ENCODE measurements at places on chromosomes 2 and 18.

- peak; percentile 79 for DNase-seq
Observed at GRCh38 chr2:218962859-218963492, 3.5 kb downstream of the CDK5R2 start.

DNA sequence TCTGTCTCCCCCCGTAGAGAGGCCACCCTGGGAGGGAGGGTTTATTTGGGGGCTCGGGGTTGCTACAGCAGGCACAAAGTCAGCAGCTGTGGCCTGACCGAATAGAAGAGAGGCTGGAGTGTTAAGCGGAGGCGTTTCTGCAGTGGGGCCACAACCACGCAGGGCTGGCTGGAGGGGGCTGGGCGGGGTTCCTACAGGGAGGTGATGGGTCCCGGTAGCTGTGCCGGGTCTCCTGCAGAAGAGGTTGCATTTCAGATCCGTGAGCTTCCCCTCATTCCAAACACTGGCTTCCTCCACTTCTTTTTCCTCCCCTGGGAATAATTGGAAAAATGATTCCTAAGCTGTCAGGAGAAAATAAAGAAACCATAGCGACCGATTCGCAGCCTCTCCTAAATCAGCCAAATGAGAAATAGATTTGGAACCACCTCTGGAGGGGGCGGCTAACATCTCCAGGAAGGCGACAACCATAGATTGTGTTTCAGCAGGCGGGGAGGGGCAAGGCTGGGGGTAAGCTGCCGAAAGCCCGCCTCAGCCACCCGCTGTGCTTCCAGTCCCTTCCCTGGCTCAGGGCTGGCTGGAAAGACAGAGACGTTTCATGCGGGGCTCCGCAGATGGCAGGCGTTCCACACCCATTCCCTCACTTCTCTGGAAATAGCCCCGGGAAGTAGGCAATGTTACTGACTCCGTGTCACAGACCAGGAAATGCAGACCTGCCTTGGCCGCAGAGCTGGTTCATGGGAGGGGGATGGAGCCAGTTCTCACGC is 85.6 kb upstream of the TAF1B start:
- DNase-seq: peak; percentile 66

DNA sequence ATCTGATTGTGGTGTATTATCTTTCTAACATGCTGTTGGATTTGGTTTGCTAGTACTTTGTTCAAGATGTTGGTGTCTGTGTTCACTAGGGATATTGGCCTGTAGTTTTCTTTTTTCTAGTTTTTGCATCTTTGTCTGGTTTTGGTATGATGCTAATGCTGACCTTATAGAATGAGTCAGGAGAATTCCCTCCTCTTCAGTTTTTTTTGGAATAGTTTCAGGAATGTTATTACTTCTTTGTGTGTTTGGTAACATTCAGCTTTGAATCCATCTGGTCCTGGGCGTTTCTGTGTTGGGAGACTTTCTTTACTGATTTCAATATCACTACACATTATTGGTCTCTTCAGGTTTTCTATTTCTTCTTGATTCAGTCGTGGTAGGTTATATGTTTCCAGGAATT is 124.2 kb upstream of the EPB41L5 start:
- DNase-seq: no peak

DNA sequence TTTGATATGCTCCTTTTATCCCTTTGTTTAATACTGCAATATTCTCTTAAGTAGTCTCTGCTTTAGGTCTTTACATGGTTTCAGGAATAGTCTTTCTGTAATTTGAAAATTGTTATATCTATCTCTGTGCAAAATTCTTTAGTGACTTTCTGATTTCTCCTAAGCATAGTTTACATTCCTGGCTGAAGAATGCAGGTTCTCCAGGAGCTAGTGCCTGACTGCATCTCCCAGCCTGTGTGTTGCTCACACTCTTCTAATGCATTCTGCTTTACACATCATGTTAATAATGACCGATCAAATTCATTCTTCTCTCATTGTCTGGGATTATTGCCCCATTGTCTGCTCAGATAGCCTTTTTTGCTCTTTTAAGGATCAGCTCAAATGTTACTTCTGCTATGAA is 1349.2 kb downstream of the DSC3 start:
- no peak for DNase-seq

DNA sequence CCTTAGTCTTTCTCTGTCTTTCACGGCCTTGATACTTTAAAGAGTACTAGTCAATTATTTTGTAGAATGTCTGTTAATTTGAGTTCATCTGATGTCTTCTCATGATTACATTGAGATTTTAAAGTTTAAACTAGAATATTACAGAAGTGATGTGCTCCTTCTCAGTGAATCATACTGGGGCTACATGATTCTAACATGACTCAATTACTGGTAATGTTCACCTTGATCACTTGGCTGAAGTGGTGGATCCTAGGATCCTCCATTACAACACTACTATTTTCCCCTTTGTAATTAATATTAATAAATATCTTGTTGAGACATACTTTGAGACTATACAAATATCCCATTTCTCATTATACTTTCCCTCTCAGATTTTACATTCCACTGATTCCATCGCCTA is 148.5 kb downstream of the CAMKMT start:
- no peak for DNase-seq

DNA sequence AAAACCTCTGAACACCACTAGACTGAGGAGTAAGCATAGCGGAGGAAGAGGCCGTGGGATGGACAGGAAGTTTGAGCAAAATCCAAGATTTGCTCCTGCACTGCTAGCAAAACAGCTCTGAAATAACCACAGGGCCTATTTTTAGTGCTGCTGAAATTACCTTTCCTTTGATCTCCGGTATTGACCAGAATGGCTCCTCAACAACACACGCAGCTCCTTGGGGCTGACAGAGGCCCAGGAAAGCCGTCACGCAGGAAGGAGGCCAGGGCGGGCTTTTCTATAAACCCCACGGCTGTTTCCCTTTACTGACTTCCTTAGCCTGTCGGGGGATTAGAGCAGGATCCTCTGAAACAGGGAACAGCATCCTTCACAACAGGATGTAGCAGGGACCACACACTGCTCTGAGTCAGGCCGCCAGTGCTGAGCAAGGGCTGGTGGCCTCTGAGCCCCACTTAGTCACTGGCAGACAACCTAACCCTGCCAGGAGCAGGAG is 80.8 kb upstream of the LCLAT1 start:
- no peak for DNase-seq

DNA sequence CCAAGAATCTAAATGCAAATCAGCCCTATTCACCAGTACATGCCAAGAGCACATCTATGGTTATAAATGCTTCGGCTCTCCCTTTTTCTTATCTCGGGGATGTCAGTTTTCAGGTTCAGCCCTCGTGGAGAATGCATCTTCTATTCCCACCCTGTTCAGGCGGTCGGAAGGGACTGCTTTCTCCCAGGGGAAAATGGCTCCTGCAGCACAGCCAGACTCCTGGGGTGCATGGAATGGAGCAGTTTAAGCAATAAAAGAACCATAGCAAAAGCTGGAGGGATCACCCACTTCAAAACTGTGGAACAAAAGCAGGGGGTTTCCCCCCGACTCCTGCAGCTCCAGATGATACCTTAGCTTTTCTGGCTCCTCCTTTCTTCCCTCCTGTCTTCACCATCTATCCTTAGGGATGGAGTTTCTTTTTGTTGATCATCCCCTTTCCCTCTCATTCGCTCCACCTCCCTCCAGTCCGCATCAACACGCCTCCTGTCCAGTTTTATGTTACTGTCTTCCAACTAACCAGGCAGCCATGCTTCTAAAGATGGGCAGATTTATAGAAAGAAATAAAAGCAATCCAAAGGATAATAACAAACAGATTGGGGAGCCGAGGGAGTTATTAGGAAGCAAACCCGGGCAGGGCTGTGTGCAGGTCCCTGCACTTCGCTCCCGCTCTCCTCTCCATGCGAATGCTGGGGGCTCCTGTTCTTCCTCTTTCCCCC is 356.2 kb upstream of the SMIM21 start:
- no peak for DNase-seq

- no peak for DNase-seq
Observed at GRCh38 chr2:23660237-23660636, 266.7 kb downstream of the ATAD2B start.

GRCh38 chr18:8091035-8091434 is 518.2 kb upstream of the RAB12 start:
- no peak for DNase-seq

DNA sequence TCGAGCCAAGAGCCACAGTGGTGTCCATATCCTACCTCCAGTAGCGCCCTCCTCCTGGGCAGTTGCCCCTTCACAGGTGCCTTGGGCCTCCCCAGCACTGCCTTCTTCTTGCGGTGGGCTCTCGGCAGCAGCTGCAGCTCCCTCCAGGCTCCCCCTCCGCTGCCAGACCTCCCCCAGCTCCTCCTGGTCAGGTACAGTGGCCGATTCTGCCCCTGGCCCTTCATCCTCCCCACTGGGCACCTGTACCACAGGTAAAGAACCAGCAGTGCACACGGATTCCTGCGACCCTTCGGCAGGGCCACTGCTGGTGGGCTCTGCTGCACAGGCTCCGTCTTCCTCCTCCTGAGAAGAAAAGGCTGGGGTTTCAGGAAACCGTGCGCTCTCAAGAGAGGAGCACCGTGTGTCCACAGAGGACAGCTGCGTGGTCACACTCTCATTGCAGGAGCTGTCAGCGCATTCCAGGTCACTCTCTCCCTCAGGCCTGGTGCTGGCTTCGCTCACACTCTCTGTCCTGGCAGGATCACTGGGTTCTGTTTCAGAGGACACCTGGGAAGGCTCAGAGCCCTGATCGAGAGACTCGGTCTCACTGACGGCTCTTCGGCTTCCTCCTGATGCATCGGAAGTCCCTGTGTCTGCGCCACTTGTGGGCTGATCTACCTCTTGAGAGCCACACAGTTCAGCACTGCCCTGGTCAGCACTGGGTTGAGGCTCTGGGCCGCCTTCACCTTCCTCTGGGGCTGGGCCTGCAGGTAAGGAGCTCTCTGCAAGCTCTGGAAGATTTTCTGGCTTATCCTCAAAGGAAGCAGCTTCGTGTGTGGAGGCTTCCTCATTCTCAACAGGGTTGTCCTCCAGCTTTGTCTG is 147.4 kb upstream of the STK17B start:
- DNase-seq: peak; percentile 67

- DNase-seq: no peak
Observed at GRCh38 chr2:195543063-195543462, 114.0 kb upstream of the SLC39A10 start.

GRCh38 chr18:47990981-47991380 is 60.5 kb upstream of the SMAD2 start:
- no peak for DNase-seq

DNA sequence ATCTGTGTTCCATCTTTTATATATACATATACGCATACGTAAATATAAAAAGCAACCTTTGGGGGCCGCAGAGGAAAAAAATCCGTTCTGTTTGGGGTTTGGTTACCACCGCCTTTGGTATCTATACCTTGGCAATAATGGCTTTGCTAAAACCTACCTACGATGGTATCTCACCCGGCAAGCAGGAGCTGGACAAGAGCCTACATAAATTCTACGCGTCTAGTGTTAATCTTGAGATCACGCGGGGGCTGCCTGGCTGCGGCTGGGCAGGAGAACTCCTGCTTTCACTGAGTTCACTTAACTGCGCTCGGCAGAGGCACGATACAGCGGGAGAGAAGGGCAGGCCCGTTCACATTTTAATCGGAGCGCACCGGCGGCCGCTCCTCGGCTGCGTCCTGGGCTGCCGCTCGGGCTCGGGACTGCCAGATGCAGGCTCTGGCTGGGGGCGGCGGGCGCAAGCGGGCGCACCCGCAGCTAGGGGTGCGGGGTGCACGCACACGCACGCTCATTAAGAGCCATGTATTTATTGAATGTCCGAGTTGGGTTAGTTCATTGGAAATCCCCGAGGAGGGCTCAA is 1.7 kb upstream of the POU3F3 start:
- no peak for DNase-seq

GRCh38 chr2:152718909-152719645 is 657 bp downstream of the ARL6IP6 start:
- DNase-seq: no peak

GRCh38 chr18:10894501-10894900 is 254.9 kb downstream of the PIEZO2 start:
- DNase-seq: no peak

GRCh38 chr2:205850132-205850531 is 167.8 kb downstream of the NRP2 start:
- DNase-seq: no peak

DNA sequence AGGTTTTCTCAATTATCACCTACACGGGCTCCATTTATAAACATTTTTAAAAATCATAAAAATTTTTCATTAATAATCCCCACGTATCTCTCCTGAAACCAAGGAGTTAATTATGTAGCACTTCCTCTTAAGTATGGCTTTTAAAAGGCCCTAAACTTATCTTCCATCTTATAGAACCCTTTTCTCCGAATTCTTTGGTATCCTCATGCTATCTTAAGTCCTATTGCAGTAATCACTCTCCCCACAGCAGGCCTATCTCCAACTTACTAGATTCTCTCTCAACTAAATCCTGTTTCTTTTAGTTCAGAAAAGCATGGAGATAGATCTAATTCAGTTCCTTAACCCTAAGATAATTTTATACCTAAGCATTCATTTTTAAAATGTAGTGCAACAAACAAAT is 26.2 kb downstream of the RPRD1A start:
- DNase-seq: no peak

- DNase-seq: no peak
Observed at GRCh38 chr2:72442270-72442669, 294.6 kb upstream of the CYP26B1 start.

- DNase-seq: peak; percentile 85
Observed at GRCh38 chr2:190343536-190344275, at the start of gene INPP1. TSS of gene INPP1 (plus strand) at chr2:190343589. CDS start at chr2:190360103, 16,514 bp downstream.

GRCh38 chr2:19228715-19229114 is 129.7 kb downstream of the OSR1 start:
- DNase-seq: no peak

DNA sequence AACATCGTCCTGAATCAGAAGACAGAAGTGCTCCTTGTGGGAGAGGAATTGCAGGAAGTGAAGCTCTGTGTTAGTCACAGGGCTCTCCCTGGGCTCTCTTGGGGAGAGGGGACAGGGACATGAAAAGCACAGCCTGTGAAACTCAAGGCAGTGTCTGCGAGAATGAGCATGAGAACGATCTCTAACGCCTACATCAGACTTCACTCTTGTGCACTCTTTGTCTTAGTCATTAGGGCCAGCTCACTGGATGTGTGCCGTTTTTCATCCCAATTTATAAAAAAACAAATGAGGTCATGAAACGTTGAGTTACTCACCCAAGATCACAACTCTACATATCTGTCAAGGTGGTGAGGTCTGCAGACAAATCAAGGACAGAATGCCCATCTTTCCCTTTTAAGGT is 27.0 kb upstream of the TWIST2 start:
- no peak for DNase-seq

DNA sequence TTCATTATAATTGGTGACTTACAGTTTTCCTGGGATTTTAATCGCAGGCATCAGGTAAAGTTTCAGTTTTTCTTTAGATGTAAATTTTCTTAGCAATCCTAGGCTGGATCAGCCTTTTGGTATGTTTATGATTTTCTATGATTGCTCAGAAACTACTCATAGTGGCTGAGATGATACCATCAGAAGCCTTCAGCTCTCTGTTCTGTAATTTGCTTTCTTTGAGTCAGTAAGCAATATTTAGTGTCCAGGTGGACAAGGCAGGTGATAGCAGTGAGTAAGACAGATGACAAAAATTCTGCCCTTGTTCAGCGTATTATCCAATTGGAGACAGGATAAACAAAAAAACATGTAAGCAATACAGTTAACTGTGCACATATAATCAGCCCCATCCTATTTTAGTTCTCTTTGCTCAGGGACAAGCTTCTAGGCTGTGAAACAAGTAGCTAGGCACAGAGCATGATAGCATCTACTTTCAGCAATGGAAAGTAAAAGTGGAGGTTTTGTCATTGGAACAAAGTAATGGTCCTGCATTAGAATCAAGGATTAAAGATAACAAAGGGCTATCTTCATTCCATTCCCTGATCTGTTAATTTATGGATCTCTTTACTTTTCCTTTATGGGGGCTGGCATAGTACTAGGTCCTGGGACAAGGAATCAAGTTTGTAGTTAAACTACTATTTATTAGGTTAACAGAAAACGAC is 100.8 kb downstream of the EPC2 start:
- no peak for DNase-seq

All from left ventricle myocardium superior (tissue), 1 donor.